Activated CD4-positive, alpha-beta memory T cell treated with anti-CD3 and anti-CD28 coated beads for 36 hours (primary cell): ENCODE measurements at places on chromosomes 12 and 14. TPM values are rescaled to one million over a fixed set of nuclear protein-coding genes. Genes with fewer than 3 reads are reported as not detected.
A peak's percentile ranks its signal among the peaks of the same experiment; 100 is the strongest.

GRCh38 chr12:52091869-52092268, 12.4 kb downstream of the SMIM41 start:
- H3K27me3 ChIP-seq: peaks cover 36% of the 10 kb centered on the region
- no peak overlapping the region for H3K4me3 ChIP-seq
- H3K4me1 ChIP-seq: no peaks in the 10 kb centered on the region
- no peak for DNase-seq

- peak; percentile 83 for DNase-seq
- H3K4me3 ChIP-seq: peak overlapping the region; percentile 96
- peaks cover 43% of the 10 kb centered on the region for H3K4me1 ChIP-seq
- H3K27me3 ChIP-seq: no peaks in the 10 kb centered on the region
- peak overlapping the region; percentile 94 for H3K27ac ChIP-seq
Observed at GRCh38 chr12:53180931-53181645, 363 bp upstream of the CSAD start.

DNA sequence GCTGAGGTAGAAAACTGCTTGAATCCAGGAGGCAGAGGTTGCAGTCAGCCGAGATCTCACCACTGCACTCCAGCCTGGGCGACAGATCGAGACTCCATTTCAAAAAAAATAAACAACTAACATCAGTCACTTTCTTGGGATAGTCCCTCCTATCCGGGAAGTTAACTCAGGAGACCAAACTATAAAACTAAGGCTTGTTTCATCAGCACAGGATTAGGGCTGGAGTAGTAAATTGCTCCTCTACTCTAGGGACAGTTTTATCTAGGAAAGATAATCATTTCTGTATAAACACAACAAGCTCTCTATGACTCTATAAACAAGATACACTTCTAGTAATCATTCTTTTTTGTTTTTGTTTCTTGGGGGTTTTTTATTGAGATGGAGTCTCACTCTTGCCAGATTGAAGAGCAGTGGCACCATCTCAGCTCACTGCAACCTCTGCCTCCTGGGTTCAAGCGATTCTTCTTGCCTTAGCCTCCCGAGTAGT, 11.7 kb downstream of the RPS26 start:
- no peaks in the 10 kb centered on the region for H3K36me3 ChIP-seq
- no peak overlapping the region for H3K27ac ChIP-seq
- H3K27me3 ChIP-seq: no peaks in the 10 kb centered on the region
- H3K4me1 ChIP-seq: no peaks in the 10 kb centered on the region

- no peak overlapping the region for H3K27ac ChIP-seq
- no peaks in the 10 kb centered on the region for H3K4me1 ChIP-seq
- H3K4me3 ChIP-seq: no peak overlapping the region
- peaks cover 3% of the 10 kb centered on the region for H3K27me3 ChIP-seq
- DNase-seq: no peak
Observed at GRCh38 chr12:51752234-51752889, 96.2 kb downstream of the FIGNL2 start.

DNA sequence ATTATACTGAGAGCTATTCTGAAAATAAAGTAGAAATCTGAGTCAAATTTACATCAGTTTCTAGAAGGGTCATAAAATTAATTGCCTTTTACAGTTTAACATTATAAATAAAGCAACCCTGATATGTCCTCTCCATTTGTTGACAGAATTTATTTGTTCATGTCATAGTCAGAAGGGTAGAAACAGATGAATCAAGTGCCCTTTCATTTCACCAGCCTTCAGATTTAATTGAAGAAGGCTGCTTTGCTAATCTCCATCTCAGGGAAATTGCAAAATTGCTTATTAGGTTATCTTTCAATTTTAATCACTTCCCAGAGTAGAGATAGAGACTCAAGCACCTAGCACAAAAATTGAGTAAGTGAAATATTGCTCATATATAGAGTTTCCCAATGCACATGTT, 76.8 kb downstream of the ATXN7L3B start:
- H3K27ac ChIP-seq: no peak overlapping the region
- no peak overlapping the region for H3K4me3 ChIP-seq
- DNase-seq: no peak
- no peaks in the 10 kb centered on the region for H3K4me1 ChIP-seq
- no peaks in the 10 kb centered on the region for H3K27me3 ChIP-seq

- H3K4me3 ChIP-seq: peak overlapping the region; percentile 54
- H3K27me3 ChIP-seq: peaks cover 61% of the 10 kb centered on the region
- peak; percentile 11 for DNase-seq
- no peaks in the 10 kb centered on the region for H3K36me3 ChIP-seq
- H3K4me1 ChIP-seq: peaks cover 13% of the 10 kb centered on the region
Observed at GRCh38 chr12:106138357-106138632, 459 bp downstream of the NUAK1 start.

- no peak overlapping the region for H3K27ac ChIP-seq
- H3K4me3 ChIP-seq: no peak overlapping the region
- peaks cover 9% of the 10 kb centered on the region for H3K4me1 ChIP-seq
- H3K36me3 ChIP-seq: peaks cover 5% of the 10 kb centered on the region
- no peak for DNase-seq
- H3K27me3 ChIP-seq: no peaks in the 10 kb centered on the region
Observed at GRCh38 chr14:24032727-24033418, 18.9 kb upstream of the CARMIL3 start.

Gene ADAM21
- 0.14 TPM for total RNA-seq

Gene SRGAP1
- total RNA-seq: 0.10 TPM

Gene NINJ2
- 7.5 TPM for total RNA-seq
